ENCODE measurements at places on chromosomes 2 and 18.

- no peak for DNase-seq
Measured at GRCh38 chr2:102473020-102473419, at the start of gene SLC9A4. SLC9A4 (plus strand) TSS chr2:102473226; CDS start chr2:102473760, 534 bp downstream.

GRCh38 chr2:195319112-195319460 lies 337.9 kb upstream of the SLC39A10 start:
- DNase-seq: no peak

- no peak for DNase-seq
Measured at GRCh38 chr2:73987109-73987947, 2.6 kb downstream of the TET3 start.

GRCh38 chr18:39062426-39062825 lies 1496.8 kb upstream of the CELF4 start:
- DNase-seq: no peak

DNA sequence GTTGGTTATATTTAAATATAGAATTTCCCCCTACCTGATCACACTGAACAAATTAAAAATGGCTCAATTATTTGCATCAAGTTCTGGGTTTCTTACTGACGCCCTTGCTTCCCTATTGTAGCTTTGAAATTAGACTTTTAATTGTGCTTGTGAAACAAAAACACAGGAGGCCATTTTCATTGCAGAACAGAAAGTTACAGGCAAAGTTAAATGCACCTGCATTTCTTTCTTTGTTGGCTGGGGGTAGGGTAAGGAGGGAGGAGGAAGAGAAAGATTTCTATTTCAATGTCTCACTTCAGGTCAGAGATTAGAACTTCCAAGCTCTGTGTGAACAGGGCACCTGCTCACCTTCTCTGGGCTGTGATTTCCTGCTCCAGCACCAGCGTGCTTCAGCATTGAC lies 199.6 kb downstream of the BCL11A start:
- DNase-seq: no peak

DNA sequence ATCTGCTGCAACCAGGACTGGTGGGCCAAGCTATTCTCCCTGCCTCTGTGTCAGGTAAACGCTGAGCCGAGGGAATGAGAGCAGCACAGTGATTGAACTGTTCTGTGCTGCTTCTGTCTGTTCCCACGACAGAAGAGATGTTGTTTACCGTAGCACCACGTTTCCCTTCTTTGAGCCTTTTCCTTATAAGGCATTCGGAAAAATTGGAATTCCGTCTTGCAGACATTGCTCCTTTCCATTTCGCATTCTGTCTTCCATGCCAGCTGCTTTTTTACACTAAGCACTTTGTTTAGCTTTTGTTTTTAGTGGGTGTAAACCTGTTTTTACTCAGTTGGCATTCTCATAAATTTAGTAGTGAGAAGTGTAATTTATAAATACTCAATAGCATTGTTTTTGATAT lies 103.1 kb downstream of the ZNF236 start:
- DNase-seq: no peak

DNA sequence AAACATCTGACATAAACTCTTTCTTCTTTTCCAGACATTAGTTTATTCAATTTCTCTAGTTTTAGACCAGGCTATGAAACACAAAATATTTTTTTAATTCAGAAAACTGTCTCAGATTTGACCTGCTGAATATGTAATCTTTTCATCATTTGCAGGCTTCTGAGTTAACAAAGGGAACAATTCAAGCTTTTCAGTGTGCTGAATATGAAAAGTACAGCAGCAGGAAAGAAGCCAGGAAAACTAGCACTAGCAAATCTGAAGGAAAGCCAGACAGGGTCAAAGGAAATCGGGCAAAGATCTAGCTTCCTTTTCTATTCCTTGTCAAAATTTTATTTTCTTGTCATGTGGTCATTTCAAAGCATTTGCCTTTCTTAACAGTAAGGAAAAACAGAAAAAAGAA lies 35.3 kb downstream of the ACVR1C start:
- DNase-seq: no peak

DNA sequence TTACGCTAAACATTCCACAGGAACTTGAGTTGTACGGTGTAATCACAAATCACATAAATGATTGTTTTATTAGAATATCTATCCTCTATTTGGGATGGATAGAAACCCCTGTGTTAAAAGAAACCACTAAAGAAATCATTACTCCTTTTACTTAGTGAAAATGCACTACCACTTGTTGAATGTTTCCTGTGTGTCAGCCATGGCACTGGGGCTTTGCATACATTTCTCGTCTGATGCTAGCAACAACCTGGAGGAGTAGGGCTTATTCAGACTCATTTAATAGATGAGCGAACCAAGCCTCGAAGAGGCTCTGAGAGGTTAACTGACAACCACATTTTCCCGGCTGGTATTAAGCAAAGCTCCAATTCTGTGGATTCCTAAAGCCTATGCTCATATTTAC lies 60.5 kb upstream of the PELI1 start:
- DNase-seq: no peak

GRCh38 chr18:54240629-54241107 lies 16.2 kb upstream of the MBD2 start:
- DNase-seq: no peak

GRCh38 chr2:190844700-190845401 lies 35.8 kb upstream of the GLS start:
- DNase-seq: no peak

DNA sequence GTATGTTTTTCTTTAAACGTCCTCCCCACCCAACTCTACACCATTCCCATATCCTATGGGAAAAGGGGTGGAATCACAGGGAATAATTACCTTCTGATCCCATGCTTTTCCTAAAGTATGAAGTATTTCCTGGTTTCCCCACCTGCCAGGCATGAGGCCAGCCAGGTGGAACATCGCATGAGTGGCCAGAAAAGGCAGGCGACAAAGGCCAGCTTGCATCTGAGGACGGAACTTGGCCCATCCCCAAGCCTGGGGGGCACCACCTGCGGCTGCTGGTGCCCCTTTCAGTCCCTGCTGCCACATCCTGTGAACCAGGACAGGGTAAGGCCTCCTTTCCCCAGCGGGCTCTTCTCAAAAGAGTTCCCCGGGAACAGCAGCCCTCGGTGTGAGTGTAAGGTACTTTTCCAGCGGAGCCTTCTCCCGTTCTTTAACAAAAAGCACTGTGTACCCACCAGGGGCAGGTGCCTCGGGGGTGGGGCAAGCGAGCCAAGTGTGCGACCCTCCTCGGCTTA lies 1.2 kb upstream of the ERFE start:
- DNase-seq: no peak

DNA sequence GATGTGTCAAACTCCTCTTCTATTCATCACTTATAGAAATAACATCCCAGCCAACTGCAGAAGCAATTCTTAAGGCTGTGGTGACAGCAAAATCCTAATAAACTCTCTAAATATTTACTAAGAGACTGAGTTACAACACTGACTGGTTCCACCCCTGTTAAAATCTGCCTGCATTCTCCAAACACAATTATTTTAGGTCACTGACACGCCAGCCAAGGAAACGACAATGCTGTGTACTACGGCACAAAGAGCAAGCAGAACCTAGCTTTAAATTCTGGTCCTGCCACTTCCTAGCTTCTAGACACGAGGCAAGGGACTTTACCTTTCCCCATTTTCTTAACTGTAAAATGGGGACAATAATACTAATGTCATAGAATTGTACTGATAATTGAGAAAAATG lies 4.1 kb downstream of the CYRIA start:
- no peak for DNase-seq

- no peak for DNase-seq
Measured at GRCh38 chr2:140422759-140423158, 1642.6 kb upstream of the NXPH2 start.

DNA sequence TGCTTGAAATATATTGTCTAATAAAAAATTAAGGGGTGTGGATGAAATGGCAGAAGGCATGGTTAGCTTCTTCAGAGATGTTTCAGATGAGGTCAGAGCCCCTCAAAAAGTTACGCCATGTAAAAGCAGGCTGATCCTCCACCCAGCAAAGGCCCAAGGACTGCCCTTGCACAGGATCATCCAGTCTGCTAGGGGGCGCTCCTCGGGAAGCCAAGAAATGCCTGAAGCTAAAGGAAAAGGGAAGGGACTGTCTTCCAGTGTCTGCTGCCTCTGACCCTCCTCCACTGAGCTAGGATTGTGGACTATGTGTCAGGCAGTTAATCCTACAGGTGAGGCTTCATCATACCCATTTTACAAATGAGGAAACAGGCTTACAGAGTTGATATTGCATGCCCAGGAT lies 33.8 kb upstream of the TEX51 start:
- DNase-seq: no peak

- no peak for DNase-seq
Measured at GRCh38 chr2:68536000-68536399, 68.6 kb downstream of the APLF start.

DNA sequence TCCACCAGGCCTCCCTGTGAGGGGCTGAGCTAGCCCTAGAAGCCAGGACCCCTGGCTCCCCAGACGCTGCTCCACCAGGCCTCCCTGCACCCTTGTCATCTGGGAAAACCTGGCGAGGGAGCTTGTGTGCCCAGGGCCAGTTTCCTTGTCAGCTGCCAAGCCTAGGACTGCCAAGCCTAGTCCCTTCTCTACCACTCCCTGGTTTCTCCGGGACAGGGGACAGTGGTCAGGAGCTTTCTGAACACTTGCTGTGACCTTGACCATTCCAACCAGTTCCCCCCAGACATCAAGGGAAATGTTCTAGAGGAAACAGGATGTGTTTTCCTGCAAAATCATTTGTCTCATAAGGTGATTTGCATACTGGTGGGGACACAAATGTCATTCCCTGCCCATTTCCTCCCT lies 41.3 kb upstream of the MRPL33 start:
- no peak for DNase-seq

DNA sequence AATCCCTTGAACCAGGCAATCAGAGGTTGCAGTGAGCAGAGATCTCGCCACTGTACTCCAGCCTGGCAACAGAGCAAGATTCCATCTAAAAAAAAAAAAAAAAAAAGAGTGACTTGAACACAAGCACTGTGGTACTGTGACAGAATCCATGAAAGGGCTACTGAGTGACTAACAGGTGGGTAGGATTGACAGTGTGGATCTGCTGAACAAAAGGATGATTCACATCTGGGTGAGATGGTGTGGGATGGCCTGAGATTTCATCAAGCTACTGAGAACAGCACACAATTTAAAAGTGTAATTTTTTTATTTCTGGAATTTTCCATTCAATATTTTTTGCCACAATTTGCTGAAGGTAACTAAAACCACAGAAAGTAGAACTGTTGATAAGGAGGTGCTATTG lies 13.3 kb upstream of the SP3 start:
- DNase-seq: no peak

DNA sequence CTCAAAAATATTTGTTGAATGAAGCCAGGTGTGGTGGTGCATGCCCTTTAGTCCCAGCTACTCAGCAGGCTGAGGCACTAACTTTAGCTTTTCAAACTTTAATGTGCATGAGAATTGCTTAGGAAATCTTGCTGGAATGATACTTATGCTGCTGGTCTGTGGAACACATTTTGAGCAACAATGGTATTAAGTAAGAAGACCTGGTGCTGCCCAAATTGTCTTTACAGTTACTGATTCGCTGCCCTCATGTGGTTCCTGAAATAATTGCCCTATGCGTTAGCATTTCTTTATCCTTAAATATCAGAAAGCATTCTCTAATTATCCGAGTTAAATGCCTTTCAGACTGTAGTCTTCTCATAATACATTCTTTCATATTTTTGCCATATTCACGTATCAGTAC lies 76.0 kb upstream of the SESTD1 start:
- DNase-seq: peak; percentile 5

DNA sequence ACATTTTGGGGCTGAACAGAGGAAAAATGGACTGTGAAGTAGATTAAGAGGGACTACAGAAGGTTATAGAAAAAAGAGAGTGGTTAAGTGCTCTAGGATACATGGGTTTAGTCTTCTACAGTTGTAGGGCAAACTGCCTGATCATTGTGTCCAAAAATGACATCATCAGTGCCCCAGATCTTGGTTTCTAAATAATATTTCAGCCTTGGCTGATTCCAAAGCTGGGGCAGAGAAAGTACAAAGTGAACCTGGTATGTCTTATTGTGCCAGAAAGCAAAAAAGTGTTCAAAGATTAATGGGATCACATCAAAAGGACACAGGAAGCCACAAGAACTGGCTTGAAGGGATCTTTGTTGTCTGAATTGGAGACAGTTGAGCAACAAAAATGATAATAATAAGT lies 97.1 kb upstream of the ZNF521 start:
- no peak for DNase-seq

DNA sequence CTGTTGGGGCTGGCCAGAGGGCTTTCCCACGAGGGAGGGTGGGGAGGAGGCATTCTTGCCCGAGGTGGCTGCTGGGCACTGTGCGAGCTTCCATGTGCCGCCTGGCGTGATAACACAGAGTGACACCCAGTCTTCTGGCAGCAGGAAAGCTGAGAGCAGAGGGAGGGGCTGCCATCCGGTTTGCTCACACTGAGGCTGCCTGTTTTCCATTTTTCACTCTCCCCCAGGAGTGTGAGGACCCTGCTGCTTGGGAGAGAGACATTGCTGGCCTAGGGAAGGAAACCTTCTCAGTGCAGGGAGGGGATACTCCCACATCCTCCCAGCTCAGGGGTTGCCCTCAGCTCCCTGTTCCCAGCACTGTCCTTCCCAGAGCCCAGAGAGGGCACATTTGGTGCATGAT lies 73.1 kb downstream of the INHBB start:
- no peak for DNase-seq

- DNase-seq: no peak
Measured at GRCh38 chr2:161178756-161179155, 18.5 kb downstream of the TANK start.

Measured in NCI-H2171 treated with DMSO at 0.1 percent for 48 hours (cell line).